Bronchial epithelial cell (primary cell): ENCODE measurements at places on chromosomes 1 and 21. TPM values are rescaled to one million over a fixed set of nuclear protein-coding genes. Genes with fewer than 3 reads are reported as not detected.

DNA sequence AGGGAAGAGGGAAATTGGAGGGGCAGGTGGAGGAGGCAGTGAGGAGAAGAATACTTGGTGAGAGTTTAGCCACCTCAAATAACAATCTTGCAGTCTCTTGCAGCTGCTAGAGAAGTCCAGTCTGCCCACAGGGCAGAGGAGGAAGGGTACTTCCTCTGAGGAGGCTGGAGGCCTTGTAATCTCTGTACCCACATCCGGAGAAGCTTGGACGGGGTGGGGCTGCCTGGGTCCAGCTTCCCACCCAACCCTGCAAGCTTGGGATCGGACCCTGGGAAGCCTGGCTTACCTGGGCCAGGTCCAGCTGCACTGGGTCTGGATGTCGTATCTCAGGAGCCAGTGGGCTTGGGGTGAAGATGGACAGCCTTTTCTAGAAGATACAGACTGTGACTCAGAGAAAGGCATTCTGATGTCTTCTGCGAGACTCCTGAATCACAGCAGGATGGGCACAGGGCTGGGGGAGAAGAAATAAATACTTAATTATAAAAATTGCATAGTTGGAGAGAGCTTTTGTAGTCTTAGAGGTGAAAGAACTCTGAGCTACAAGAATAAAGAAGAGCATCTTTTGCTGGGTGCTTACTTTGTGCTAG, 111.8 kb upstream of the JUN start:
- no peak for DNase-seq

- DNase-seq: peak; percentile 68
These were observed 2.8 kb upstream of the CD1D start for GRCh38 chr1:158177700-158178450.

- DNase-seq: no peak
These were observed 18.2 kb downstream of the PHLDA3 start for GRCh38 chr1:201450721-201451291.

- no peak for DNase-seq
These were observed 277.6 kb downstream of the DSCAM start for GRCh38 chr21:40569357-40569756.

DNA sequence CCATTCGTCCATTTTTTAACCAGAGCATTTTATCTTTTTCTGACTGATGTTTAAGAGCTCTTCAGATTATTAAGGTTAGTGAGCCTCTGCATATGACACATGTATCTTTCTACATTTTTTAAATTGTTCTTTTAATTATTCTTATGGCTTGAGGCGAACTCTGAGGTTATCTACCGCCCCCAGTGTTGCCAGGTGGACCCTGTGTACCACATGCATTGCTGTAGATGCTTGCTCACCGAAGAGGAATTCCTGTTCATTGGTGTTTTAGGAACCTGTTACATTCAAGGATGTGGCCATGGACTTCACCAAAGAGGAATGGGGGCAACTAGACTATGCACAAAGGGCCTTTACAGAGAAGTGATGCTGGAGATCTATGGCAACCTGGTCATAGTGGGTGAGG, 31.8 kb downstream of the ZNF684 start:
- DNase-seq: no peak

DNA sequence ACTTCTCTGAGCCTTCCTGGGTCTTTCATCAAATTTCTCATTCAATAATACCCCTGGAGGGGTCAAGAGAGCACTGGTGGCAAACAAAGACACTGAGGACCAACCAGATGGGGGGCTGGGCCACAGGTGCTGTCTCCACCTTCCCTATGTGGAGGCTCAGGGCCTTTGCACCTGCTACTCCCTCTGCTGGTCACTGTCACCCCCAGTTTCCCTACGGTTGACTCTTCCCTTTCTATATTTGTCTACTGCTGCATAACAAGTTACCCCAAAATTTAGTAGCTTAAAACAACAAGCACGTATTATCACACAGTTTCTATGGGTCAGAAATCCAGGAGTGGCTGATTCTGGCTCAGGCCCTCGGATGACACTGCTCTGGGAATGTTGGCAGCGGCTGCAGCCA, 138.8 kb upstream of the RUNX3 start:
- DNase-seq: no peak

DNA sequence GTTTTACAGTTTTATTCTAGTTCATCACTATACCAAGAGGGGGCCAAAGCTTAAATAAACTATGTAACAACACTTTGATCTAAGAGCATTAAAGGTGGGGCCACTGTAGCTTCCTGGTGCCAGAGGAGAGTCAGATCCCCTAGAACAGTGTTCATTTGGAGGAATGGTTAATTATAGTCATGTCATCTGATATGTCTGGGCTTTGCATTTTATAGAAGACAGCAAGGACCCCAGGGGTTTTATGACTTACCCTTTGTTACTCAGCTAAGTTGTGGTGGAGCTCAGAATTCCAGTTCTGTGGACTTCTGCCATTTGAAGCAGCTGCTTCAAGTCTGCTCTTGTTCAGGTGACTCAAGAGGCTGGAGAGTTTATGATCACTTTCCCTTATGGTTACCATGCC, 16.7 kb downstream of the KDM4A start:
- peak; percentile 99 for DNase-seq

DNA sequence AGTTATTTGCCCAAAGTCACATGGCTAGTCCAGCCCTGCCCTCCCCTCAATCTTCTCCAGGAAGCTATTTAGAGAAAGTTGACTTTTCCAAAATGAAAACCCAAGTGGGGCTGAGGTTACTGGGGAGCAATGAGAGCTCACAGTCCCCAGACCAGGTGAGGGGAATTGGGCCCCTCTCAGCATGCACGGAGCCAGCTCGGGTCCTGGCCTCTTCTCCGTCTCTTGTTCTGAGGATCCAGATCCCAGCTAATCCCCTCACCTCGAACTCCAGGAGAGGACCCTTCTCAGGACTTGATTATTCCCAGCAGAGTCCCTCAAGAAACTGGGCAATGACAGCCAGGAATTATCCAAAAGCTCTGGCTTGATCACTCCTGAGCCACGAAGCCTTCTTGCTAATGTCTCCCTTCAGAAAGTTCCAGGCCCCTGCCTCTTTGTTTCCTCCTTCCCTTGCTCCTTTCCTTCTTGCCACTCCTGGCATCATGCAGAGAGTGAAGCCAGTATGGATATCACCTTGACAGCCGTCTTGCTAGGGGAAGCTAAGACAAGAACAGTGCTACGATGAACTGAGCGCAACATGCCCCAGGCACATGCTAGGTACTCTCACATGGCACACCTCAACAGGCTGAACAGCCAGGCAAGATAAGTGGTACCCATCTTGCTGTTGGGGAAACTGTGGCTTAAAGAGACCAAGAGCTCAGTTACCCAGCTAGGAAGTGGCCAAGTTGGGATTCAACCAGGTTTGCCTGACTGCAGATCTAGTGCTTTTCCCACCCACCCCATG, 51.9 kb downstream of the KLHDC7A start:
- DNase-seq: no peak

- DNase-seq: peak; percentile 95
These were observed 64.3 kb upstream of the HOOK1 start for GRCh38 chr1:59750328-59751003.

GRCh38 chr1:109620841-109621286, 1.2 kb downstream of the AMPD2 start:
- peak; percentile 67 for DNase-seq

DNA sequence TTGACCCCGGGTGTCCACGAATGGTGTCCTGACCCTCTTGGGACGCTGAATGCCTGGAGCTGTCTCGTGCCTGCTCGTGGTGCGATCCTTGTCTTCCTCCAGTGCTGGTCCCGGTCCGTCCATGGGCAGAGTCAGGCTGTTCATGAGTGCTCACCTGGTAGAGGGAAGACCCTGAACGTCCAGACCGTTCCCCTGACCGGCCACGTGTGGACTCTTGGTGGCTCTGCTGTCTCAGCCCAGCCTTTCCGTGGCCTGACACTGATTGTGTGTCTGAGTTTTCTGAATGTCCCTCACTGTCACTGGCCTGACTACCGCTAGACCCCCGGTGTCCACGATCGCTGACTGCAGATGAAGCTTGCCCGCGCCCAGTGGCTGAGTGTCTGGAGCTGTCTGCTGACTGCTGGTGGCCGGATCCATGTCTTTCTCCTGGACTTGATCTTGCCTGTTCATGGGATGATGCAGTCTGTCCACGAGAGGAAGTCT, 11.7 kb downstream of the FLG start:
- DNase-seq: no peak

DNA sequence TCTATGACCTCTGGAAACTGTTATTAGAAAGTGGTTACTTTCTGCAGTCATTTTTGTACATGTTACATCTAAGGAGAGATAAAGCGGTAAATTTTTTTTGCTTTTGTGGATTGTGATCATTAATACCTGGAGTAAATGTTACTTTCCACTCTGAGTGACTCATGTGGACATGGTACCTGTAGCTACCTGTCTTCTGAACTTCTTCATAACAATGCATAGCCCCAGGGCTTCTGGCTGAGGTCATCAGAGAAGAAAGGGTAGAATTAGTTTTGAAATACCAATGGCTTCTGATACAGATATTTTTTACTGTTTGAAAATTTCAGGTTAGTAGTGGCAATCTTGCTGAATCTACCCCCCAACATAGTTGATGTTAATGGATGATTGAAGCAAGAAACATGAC, 489.3 kb downstream of the RWDD3 start:
- DNase-seq: peak; percentile 95

DNA sequence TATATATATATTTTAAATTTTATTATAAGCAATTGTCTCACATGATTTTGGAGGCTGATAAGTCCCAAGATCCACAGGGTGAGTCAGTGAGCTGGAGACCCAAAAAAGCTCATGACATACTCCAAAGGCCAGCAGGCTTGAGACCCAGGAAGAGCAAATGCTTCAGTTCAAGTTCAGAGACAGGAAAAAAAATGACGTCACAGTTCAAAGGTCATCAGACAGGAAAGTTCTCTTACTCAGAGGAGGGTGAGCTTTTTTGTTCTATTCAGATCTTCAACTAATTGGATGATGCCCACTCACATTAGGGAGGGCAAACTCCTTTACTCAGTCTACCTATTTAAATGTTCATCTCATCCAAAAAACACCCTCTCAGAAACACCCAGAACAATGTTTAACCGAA, 18.2 kb downstream of the RXRG start:
- DNase-seq: no peak

DNA sequence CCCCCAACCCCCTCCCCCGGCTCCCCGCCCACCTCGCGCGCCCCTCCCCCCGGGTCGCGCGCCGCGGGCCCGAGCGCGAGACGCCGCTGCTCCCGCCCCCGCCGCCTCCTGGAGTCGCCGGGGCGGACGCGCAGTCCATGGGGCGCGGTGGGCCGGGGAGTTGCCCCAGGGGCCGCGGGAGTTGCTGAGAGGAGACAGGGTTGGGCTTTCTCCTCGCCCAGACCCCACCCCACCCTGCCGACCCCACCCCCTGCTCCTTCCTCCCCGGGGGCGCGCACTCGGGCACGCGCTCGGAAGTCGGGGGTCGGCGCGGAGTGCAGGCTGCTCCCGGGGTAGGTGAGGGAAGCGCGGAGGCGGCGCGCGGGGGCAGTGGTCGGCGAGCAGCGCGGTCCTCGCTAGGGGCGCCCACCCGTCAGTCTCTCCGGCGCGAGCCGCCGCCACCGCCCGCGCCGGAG, at the start of gene LAMC1:
LAMC1 (plus strand) TSS at position 275 of the 455 bp plus-strand sequence. CDS start 297 bp downstream, outside the sequence.
- DNase-seq: no peak

GRCh38 chr1:203461717-203462116, 13.9 kb upstream of the PRELP start:
- no peak for DNase-seq

GRCh38 chr1:187383366-187383765, 554.6 kb downstream of the PLA2G4A start:
- DNase-seq: no peak

- DNase-seq: no peak
These were observed 356.8 kb upstream of the B3GALT2 start for GRCh38 chr1:193543259-193543658.

Gene KIF14
- total RNA-seq: 0.51 and 0.79 TPM in 2 replicates

Gene KRTAP12-2
- total RNA-seq: not detected in 2 replicates

Gene FAM151A
- not detected in 2 replicates for total RNA-seq

Gene WNT3A
- not detected in 2 replicates for total RNA-seq

Gene IFI6
- total RNA-seq: 1.3 and 2.8 TPM in 2 replicates

Gene GJA5
- 0.13 TPM in 1 of 2 replicates, not detected in the other for total RNA-seq

Gene NTRK1
- total RNA-seq: not detected in 2 replicates

Gene TGFBR3
- total RNA-seq: 0.51 and 1.8 TPM in 2 replicates

Gene WDTC1
- 13.4 and 16.5 TPM in 2 replicates for total RNA-seq

Gene LCE2C
- total RNA-seq: not detected in 2 replicates
